ENCODE measurements at places on chromosomes 1 and 21. TPM values are rescaled to one million over a fixed set of nuclear protein-coding genes. Genes with fewer than 3 reads are reported as not detected.

ALX3 gene
- not detected for polyA plus RNA-seq

NLRP3 gene
- polyA plus RNA-seq: 0.50 TPM

GRCh38 chr1:168565825-168566224, 10.6 kb upstream of the XCL1 start:
- no peak for DNase-seq
- H3K27me3 ChIP-seq: no peaks in the 10 kb centered on the region
- no peak overlapping the region for H3K4me3 ChIP-seq

- no peak for DNase-seq
- no peaks in the 10 kb centered on the region for H3K27me3 ChIP-seq
- H3K27ac ChIP-seq: no peak overlapping the region
- no peaks in the 10 kb centered on the region for H3K36me3 ChIP-seq
- no peaks in the 10 kb centered on the region for H3K4me1 ChIP-seq
These were observed 49.9 kb upstream of the A3GALT2 start for GRCh38 chr1:33370827-33371226.

DNA sequence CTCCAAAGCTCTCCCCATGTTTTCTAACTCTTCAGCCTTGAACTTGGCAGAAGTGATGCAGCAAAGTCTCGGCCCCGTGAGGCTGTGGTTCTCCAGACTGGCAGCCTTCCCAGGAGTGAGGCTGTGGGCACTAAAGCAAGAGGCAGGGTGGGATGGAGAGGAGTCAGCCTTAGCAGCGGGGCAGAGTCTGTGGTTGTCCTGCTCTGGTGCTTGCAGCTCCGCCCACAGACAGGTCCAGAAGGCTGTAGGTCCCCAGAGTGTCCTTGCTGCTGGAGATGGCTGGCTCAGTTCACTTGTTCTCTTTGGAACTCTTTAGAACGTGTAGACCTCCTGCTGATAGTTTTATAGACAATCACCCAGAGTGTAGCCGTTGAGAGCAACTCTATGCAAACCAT, 142.6 kb downstream of the AJAP1 start:
- H3K4me3 ChIP-seq: no peak overlapping the region
- peaks cover 28% of the 10 kb centered on the region for H3K4me1 ChIP-seq
- H3K36me3 ChIP-seq: no peaks in the 10 kb centered on the region
- H3K27ac ChIP-seq: no peak overlapping the region
- DNase-seq: no peak

GRCh38 chr1:115307661-115308060, 30.4 kb downstream of the NGF start:
- H3K36me3 ChIP-seq: no peaks in the 10 kb centered on the region
- no peak for DNase-seq
- no peak overlapping the region for H3K27ac ChIP-seq
- peaks cover 9% of the 10 kb centered on the region for H3K4me1 ChIP-seq
- H3K27me3 ChIP-seq: no peaks in the 10 kb centered on the region

SGIP1 gene
- 1.5 TPM for polyA plus RNA-seq

GRCh38 chr1:26786437-26787380, 1.0 kb upstream of the PIGV start:
- no peaks in the 10 kb centered on the region for H3K27me3 ChIP-seq
- H3K4me3 ChIP-seq: peak overlapping the region; percentile 67
- peaks cover 28% of the 10 kb centered on the region for H3K4me1 ChIP-seq
- DNase-seq: peak; percentile 75
- H3K27ac ChIP-seq: peak overlapping the region; percentile 99
- no peaks in the 10 kb centered on the region for H3K36me3 ChIP-seq

ROR1 gene
- polyA plus RNA-seq: 11.4 TPM

DNA sequence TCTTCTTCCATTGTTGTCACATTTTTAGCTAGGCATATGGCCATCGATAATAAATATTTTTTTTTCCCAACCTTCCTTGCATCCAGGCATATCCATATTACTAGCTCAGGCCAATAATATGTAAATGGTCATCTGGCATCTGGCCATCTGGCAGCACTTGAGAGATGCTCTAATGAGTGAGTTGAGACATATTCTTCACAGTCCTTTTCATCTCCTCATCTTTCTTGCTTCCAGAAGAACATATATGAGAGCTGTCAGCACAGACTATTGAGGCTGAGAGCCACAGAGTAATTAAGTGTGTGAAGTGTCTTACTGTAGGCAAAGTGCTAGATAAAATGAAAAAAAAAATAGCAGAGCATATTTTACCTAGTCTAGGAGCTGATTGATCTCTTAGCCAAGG, 628.4 kb upstream of the TMPRSS15 start:
- H3K27me3 ChIP-seq: no peaks in the 10 kb centered on the region
- no peaks in the 10 kb centered on the region for H3K4me1 ChIP-seq
- H3K27ac ChIP-seq: no peak overlapping the region
- no peak overlapping the region for H3K4me3 ChIP-seq
- no peak for DNase-seq
- no peaks in the 10 kb centered on the region for H3K36me3 ChIP-seq

GJA9 gene
- polyA plus RNA-seq: not detected

WDR64 gene
- 0.10 TPM for polyA plus RNA-seq

GRCh38 chr1:68954841-68955240, 458.0 kb upstream of the DEPDC1 start:
- no peaks in the 10 kb centered on the region for H3K4me1 ChIP-seq
- no peak overlapping the region for H3K27ac ChIP-seq
- no peak for DNase-seq
- no peak overlapping the region for H3K4me3 ChIP-seq
- no peaks in the 10 kb centered on the region for H3K36me3 ChIP-seq

- H3K36me3 ChIP-seq: no peaks in the 10 kb centered on the region
- DNase-seq: no peak
- no peak overlapping the region for H3K27ac ChIP-seq
- no peaks in the 10 kb centered on the region for H3K27me3 ChIP-seq
These were observed 12.6 kb downstream of the PIGP start for GRCh38 chr21:37060296-37060695.

- H3K4me3 ChIP-seq: no peak overlapping the region
- DNase-seq: no peak
- no peaks in the 10 kb centered on the region for H3K36me3 ChIP-seq
These were observed 15.9 kb upstream of the RGS8 start for GRCh38 chr1:182700351-182700709.

DNA sequence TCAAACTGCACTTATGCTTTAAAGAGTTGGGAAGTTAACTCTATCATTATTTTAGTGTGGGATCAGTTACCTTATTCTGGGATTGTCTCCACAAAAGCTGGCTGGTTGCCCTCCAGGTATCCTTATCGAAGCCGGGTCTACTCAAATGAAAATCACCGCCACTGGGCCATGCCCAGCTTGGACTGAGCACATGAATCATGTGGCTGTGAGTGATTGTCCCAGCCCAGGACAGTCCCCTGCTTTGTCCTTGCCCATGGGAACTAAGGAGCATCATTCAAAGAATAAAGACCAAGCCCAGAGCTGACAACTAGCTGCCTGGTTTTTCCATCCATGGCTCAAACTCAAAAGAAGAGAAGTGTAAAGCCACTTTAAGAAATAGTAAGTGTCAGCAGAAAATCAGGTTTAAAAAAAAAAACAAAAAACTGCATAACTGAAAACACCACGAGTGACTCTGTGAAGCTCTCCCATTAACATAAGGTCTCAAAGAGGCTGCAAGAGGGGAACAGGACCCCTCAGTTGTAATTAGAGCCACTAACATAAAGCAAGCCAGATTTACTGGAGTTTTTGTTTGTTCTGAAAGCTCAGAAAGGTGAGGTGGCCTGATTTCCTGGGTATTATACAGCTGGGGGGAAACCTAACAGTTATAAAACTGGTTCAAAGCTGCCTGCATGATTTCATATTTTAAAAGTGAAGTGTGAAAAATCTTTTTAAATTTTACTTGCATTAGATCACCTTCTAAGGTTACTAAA, 91.5 kb downstream of the KIF14 start:
- no peak overlapping the region for H3K4me3 ChIP-seq
- H3K36me3 ChIP-seq: no peaks in the 10 kb centered on the region
- no peaks in the 10 kb centered on the region for H3K27me3 ChIP-seq

SLC1A7 gene
- polyA plus RNA-seq: not detected

ATP13A2 gene
- 8.8 TPM for polyA plus RNA-seq

MYBPH gene
- polyA plus RNA-seq: not detected

DNA sequence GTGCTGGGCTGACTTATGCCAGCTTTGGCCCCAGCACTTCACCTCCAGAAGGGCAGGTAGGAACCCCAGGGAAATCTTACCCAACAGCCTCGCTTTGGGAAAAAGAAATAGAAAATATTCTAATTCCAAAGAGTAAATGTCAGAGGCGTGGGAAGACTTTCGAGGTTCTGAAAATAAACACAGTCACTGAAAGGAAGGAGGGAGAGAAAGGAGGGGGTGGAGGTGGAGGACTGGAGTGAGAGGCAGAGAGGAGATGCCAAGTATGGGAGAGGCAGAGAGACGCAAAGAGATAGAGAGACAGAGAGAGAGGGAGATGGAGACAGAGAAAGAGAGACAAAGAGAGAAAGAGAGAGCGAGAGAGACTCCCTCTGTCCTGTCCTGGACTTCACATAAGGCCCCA, 395.0 kb downstream of the PTPRU start:
- no peaks in the 10 kb centered on the region for H3K27me3 ChIP-seq
- H3K4me1 ChIP-seq: no peaks in the 10 kb centered on the region
- no peaks in the 10 kb centered on the region for H3K36me3 ChIP-seq
- DNase-seq: no peak
- no peak overlapping the region for H3K4me3 ChIP-seq

- H3K4me3 ChIP-seq: no peak overlapping the region
- H3K4me1 ChIP-seq: no peaks in the 10 kb centered on the region
- H3K27ac ChIP-seq: no peak overlapping the region
- H3K36me3 ChIP-seq: no peaks in the 10 kb centered on the region
- no peaks in the 10 kb centered on the region for H3K27me3 ChIP-seq
- no peak for DNase-seq
These were observed 206.4 kb upstream of the SGIP1 start for GRCh38 chr1:66327588-66327987.

KCNQ4 gene
- 0.73 TPM for polyA plus RNA-seq

CELA2B gene
- polyA plus RNA-seq: not detected

PYCR2 gene
- polyA plus RNA-seq: 66.1 TPM

DNA sequence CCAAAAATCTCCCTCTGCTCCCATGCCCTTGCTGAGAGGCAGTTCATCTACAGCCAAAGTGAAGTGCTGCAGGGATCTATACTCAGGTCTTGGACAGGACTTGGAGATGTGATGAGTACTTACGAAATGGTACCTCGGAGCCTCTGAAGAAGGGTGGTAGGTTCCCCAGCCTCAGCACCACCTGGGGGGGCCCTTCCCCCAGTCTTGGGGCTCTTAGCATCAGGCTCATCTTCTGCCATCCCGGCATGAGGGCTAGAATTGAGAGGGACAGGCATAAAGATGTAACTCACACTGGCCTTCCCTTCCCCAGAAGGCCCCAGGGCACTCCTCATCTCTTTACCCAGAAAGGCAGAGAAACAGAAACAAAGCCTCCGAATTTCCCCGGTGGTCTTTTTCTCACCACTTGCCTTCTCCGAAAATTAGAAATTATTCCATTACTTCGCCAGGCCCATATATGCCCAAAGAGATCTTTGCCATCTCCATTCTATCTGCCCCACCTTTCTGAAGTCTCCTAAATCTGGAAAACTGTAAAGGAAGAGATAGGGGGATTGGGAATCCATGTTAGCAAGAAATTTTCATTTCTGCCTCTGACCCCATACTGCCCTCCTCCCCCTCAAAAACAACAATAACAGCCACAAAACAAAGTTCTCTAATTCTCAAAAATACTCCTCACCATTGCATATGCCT, 827 bp downstream of the RFX5 start:
- H3K36me3 ChIP-seq: no peaks in the 10 kb centered on the region
- H3K4me1 ChIP-seq: peaks cover 2% of the 10 kb centered on the region
- H3K27me3 ChIP-seq: no peaks in the 10 kb centered on the region
- peak overlapping the region; percentile 44 for H3K4me3 ChIP-seq
- peak overlapping the region; percentile 84 for H3K27ac ChIP-seq

MAPKAPK2 gene
- 34.5 TPM for polyA plus RNA-seq
